Head of caudate nucleus (tissue), 42 donors: ENCODE measurements at places on chromosomes 11 and 22.

- DNase-seq = no peak
Measured at GRCh38 chr11:88553204-88553603, 215.7 kb upstream of the CTSC start.

- DNase-seq = no peak
Measured at GRCh38 chr22:27795696-27796517, 5.6 kb downstream of the MN1 start.

DNA sequence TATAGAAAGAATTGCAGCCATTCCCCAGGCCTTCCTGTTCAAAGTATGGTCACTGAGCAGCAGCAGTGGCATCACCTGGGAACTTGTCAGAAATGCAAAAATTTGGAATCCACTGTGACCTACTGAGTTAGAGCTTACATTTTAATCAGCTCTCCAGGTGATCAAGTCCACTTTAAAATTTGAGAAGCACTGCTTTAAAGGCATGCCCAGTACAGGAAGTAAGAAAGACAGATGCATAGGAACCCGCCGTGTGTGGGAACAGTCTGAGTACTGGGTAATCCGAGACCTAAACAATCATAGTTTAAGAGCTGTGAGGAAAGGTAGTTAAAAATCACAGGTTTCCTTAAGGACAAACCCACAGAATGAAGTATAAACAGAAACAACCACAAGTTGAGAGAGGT is 462.4 kb downstream of the RAB38 start:
- DNase-seq = no peak

DNA sequence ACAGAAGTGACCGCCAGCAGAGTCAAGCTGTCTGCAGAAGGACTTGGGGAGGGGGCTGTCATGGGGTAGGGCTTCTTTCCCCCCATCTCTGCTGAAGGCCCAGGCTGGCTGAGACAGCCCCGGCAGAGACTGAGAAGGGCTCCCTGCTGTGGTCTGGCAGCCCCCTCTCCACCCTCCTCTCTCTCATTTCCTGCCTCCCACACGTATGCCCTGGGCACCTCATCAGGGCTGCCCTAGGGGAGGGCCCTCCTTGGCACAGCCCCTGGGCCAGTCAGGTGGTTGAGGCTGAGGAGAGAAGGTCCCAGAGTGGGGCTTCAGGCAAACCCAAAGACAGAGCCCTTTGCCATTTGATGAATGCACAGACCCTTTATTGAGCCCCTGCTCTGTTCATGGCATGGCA is 3.6 kb downstream of the RASD2 start:
- DNase-seq = no peak

- DNase-seq = no peak
Measured at GRCh38 chr22:36325154-36326031, 62.4 kb downstream of the MYH9 start.

DNA sequence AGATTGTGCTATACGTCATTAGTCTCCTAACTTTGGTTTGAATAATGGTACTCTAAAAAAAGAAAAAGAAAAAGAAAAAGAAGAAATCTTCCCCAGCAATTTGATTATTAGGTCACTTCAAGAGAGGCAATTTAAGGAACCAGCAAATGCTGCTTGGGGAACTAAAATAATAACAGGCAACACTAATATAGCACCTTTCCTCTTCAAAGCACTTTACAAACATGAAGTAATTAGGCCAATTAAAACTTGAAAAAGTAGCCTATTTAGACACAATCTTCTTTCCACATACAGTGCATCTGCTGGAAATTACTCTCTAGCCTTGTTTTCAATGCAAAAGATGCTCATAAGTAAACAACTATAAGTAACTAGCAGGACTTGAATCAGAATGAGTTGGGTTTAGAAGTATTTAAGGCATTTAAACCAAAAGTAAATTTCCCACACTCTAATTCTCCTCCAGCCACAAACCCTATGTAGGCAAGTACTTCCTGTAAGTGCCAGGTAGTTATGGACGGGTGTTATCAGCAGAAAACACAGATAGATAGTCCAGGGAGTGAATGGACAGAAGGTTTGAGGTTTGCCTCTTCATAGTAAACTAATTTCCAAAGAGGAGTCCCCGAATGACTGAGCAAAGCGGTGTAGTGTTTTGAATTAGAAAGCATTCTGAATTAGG is 44.5 kb downstream of the LRRC4C start:
- DNase-seq = no peak

DNA sequence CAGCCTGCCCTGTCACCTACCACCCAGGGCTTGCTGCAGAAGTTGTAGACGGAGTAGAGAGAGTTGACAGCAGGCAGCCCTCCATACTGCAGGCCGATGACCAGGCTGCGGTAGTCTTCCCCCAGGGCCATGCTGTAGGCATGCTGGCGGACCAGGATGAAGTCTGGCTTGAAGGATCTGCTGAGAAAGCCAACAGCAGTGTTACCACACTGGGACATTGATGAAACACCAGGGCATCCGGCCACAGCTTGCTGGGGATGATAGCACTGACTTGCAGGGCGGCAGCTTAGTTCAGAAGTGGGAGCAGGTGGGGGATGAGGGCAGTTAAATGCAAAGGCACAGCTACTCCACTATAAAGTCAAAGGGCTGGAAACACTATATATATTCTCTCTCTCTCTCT is 67.4 kb downstream of the TIMP3 start:
- DNase-seq = no peak
